Esophagus squamous epithelium (tissue), 5 donors: ENCODE measurements at places on chromosomes 13 and 19. TPM values are rescaled to one million over a fixed set of nuclear protein-coding genes. Genes with fewer than 3 reads are reported as not detected.

CRX gene
- not detected for total RNA-seq

PROZ gene
- total RNA-seq, result not detected

CAPN12 gene
- total RNA-seq, result 1.5 TPM

KLK3 gene
- not detected for total RNA-seq

OCEL1 gene
- total RNA-seq, result 4.8 TPM

DENND1C gene
- total RNA-seq, result 0.88 TPM

SMAD9 gene
- total RNA-seq, result 7.8 TPM

ZNF714 gene
- total RNA-seq, result 14.1 TPM

GRCh38 chr19:53521373-53522202, 16.4 kb upstream of the ZNF331 start:
- DNase-seq, result no peak

- no peak for DNase-seq
These were observed 34.4 kb downstream of the CAPN12 start for GRCh38 chr19:38709671-38710415.

DNA sequence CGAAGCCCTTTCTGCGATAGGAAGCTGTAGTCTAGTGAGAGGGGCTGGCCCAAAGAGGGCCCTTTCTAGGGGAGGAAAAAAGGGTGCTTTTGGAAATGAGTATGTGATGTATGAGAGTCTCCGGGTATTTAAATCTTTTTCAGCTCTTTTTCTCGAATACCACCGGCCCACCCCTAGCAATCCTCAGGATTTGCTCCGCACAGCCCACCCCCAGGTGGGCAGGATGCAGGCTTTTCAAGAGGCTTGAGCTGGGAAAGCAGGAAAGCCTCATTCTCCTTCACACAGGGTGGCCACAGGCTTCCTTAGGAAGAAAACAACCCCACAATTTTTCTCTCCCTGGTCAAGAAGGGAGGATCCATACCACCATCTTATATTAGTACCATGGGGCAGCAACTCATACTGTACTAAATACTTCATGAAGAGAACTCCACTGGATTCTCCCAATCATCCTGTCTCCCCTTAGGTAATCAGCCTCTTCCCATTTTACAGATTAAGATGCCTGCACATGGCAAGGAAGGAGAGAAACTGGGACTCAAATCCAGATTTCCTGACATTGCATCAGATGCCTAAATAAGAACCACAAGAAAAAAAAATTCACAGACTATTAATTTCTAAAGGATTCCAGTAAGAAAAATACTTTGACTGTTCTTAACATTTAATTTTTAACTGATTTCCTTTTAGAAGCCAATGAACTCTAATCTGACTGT, 84.4 kb downstream of the STK24 start:
- DNase-seq, result no peak

DNA sequence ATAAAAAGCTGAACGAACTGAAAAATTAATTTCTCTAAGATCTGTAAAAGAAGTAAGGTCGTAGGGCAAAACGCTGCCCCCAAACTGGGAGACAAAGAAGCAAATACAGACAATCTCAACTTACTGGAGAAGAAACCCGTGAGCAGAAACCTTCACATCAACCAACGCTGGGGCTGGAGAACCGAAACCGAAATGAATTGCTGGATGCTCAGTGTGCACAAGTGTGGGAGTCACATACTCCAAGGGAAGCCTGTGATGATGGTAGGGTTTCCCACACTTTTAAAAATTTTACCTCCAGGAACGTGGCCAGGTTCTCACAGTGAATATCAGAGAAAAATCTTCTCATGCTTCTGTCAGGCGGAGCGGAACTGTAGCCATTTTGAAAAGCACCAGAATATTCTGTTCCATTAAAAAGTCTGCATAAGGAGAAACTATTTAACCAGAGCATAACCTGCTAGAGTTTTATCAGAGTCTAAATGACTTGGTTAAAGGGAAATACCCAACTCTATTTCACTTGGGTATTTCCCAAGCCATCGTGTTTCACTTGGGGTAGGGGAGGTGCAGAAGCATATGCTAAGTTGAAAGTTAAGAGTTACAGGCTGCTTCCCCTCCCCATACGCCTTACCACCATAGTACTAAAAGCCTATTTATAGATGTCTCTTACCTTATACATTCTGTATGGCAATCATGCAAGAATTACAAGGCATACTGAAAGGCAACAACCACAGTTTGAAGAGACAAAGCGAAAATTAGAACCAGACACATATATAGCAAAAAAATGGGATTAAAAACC, 110.5 kb upstream of the SLITRK1 start:
- no peak for DNase-seq

- DNase-seq, result no peak
These were observed 852 bp upstream of the CYP4F12 start for GRCh38 chr19:15671891-15672579.

DNA sequence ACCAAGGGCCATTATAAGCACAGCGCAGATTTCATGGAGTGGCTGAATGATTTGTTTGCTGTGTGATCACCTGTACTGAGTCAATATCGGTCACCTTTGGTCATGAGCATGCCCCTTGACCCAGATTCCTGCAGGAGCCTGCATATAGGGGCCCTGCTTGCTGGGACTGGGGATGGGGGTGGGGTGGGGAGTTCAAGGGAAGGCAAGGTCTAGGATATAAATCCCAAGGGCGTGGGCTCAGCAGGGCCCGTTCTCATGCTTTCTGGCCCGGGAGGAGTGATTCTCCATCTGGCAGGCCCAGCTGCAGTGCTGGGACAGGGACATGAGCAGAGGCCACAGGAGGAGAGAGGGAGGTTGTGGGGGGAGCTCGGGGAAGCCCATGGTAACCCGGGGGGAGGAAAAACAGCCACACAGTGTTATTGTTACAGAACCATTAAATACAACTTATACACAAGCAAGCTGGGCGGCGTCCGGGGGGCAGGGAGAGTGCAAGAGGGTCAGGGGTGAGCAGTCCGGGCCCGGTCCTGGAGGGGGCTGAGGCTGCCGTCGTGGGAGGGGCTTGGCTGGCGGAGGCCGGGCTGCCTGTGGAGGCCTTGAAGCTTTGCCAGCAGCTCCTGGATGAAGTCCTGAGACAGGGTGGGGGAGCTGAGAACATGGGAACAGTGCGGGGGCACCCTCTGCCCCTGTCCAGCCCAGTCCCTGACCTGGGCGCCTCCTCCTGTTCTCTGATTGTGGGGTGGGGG, 5.2 kb downstream of the PPP1R14A start:
- no peak for DNase-seq

DNA sequence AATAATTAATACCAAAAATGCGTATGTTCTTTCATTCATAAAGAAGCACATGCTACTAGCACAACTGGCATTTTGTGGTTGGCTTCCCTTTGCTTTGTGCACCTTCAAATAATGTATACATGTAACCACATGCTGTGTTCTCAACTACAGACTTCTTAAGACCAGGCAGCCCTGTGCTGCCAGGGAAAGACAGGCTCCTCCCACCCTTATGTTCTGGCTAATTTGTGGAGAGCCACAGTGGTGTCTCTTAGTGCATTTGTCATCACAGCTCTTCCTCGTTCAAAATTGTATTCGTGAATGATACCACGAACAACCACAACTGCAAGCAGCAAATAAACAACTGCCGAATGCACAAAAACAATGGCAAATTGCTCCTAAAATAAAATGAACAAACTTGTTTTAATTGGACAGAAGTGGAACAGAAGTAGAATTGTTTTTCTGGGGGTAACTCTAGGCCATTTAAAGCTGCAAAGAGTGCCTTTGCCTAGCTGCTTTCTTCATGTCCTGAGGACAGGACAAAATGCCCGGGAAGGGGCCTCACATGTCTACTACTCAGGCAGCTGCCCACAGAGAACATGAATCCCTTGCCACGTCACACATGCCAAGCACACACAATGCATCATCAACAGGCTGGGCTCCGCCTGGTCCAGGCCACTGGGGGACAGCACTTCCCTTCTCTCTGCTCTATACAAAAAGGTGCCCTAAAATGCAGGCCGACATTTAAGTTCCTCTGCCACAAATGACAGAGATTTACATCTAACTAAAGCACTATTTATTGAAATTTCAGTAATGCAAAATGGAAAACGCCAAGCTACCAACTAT, 21.7 kb downstream of the IRS2 start:
- DNase-seq, result no peak

- DNase-seq, result no peak
These were observed 478 bp downstream of the CLC start for GRCh38 chr19:39737351-39737750.
